H9 (cell line): ENCODE measurements at places on chromosomes 1 and 21. TPM values are rescaled to one million over a fixed set of nuclear protein-coding genes. Genes with fewer than 3 reads are reported as not detected.

The ENSA gene
- 212 and 218 TPM in 2 replicates for total RNA-seq

The MPZ gene
- total RNA-seq = 2.7 and 3.6 TPM in 2 replicates

GRCh38 chr1:220457957-220458609 is 69.9 kb upstream of the MARK1 start:
- no peaks in the 10 kb centered on the region for H3K4me1 ChIP-seq
- H3K36me3 ChIP-seq = no peaks in the 10 kb centered on the region
- no peaks in the 10 kb centered on the region for H3K27me3 ChIP-seq
- no peak overlapping the region for H3K4me3 ChIP-seq
- H3K27ac ChIP-seq = no peak overlapping the region

DNA sequence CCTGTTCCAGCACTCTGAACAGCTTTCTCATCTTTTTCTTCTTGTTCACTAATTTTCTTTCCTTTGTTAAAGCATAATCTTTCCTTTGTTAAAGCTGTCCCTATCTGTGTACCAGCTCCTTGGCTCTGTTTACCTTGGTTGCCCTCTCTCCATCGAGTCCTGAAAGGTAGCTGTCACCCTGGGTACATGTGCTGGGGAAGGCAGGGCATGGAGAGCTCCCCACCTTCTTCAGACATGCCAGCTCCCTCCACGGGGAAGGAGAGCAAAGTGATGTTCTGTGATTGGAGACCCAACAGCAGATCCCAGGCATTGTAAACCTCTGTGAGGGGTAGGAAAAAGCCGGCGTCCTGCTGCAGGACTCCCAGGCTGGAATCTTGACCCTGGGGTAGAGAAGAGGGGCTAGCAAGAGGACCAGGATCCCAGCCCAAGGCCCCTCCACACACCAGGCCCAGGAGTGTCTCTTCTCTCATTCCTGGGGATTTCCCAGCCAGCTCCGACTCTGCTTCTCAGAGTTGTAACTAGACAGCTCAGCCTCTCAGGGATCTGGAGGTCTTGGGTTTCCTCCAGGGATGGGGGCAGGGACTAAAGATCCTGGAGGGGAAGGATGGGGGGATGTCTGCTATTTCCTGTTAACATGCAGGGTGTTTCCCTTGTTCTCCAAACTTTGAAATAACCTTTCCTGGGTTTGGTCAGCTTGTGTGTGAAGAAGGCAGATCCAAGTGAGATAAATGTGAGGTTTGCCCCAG is 34.4 kb downstream of the TMCC2 start:
- no peaks in the 10 kb centered on the region for H3K36me3 ChIP-seq
- H3K27me3 ChIP-seq = no peaks in the 10 kb centered on the region
- no peak overlapping the region for H3K27ac ChIP-seq
- DNase-seq = no peak

DNA sequence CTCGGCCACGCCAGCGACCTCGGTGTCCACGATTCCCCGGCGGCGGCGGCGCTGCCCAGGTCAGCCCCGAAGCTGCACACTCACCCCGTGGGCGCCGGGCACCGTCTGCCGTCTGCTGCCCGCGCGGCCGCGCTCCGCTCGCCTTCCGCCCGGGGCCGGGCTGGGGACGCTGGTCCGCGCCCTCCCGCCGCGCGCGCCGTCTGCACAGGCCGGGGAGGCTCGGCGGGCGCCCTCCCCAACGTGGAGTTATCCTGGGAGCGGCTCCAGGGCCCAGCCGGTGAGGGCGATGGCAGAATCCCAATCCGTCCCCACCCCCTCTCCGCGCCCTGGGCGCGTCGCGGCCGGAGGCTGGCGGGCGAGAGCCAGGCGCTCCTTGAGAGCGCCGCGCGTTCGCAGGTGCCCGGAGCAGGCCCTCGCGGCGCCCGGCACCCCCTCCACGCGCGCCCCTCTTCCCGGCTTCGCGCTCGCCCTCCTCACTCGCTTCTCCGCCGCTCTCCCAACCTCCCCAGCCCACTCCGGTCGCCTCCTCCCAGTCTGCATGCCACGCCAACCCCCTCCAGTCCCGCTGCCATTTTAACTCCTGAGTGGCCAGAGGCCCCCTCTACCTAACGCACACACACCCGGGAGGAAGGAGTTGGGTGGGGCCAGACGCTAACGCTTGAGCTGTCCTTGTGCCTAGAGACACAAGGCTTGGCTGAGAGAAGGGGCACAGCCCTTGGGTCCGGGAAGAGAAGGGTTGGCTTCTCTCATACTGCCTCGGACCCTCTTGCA is at the start of gene LRRN2:
TSS of gene LRRN2 (minus strand) at position 503 of the 771 bp plus-strand sequence. CDS start 65,746 bp downstream, outside the sequence.
- H3K36me3 ChIP-seq = 0 out of 3 replicates have a peak, but pooled peaks cover 1% of the 10 kb centered on the region
- no peak within 1 kb of the TSS for H3K27ac ChIP-seq
- peak; percentile 44 for DNase-seq
- peaks cover 14% of the 10 kb centered on the region; the same call in 1 of the 2 replicates for H3K27me3 ChIP-seq

- no peaks in the 10 kb centered on the region for H3K4me1 ChIP-seq
- no peak for DNase-seq
- H3K4me3 ChIP-seq = no peak overlapping the region
- H3K27ac ChIP-seq = no peak overlapping the region
- no peaks in the 10 kb centered on the region for H3K36me3 ChIP-seq
- H3K27me3 ChIP-seq = no peaks in the 10 kb centered on the region
Observed at GRCh38 chr1:37922767-37923550, 23.9 kb downstream of the INPP5B start.

- H3K4me1 ChIP-seq = peaks cover 7% of the 10 kb centered on the region; the same call in 1 of the 2 replicates
- no peak overlapping the region for H3K27ac ChIP-seq
- H3K4me3 ChIP-seq = no peak overlapping the region
- no peaks in the 10 kb centered on the region for H3K27me3 ChIP-seq
- no peaks in the 10 kb centered on the region; the same call in 1 of the 2 replicates for H3K36me3 ChIP-seq
Observed at GRCh38 chr1:39266269-39266668, 61.8 kb downstream of the MACF1 start.

DNA sequence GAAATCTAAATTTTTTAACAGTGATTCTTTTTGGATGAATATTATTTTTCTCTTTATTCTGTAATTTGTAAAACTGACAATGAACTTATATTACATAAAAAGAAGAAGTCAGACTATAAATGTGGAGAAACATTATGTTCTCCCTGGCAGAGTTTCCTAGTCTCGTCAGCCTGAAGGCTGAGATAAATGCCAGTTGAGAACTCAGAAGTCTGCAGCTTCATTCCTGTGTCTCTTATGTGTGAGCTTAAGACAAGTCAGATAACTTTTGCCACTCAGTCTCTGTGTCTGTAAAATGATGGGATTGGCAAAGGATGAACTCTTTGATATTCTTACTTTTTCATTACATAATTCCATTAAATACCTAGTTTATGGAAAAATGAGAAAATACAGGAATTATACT is 568.8 kb upstream of the ZRANB2 start:
- H3K36me3 ChIP-seq = no peaks in the 10 kb centered on the region
- no peak overlapping the region for H3K27ac ChIP-seq
- no peaks in the 10 kb centered on the region for H3K27me3 ChIP-seq
- DNase-seq = no peak
- no peak overlapping the region for H3K4me3 ChIP-seq

DNA sequence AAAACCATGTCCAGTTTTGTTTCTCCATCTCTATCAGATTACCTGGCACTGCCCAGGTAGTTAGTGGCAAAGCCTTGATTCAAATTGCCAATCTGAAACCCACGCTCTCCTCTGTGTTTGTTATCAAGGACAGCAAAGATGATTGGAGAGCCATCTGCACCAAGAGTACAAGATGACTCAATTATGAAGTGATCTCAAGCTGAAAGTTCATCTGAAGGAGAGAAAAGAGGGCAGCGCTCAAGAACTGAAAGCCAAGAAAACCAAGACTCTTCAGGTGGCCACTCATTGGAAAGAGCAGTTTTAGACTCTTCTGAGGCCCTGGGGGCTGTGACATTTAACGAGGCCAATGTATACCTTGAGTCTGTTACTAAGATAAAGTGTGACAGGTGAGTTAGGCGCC is 13.8 kb downstream of the RXRG start:
- H3K36me3 ChIP-seq = no peaks in the 10 kb centered on the region
- H3K27ac ChIP-seq = no peak overlapping the region
- no peak for DNase-seq

- H3K27me3 ChIP-seq = no peaks in the 10 kb centered on the region
- peak overlapping the region; percentile 75 for H3K4me3 ChIP-seq
- H3K4me1 ChIP-seq = peaks cover 17% of the 10 kb centered on the region
- H3K36me3 ChIP-seq = peaks cover 18% of the 10 kb centered on the region
- peak; percentile 80 for DNase-seq
Observed at GRCh38 chr1:83692524-83693381, 306.2 kb downstream of the TTLL7 start.

GRCh38 chr1:64393790-64394189 is 76.1 kb upstream of the CACHD1 start:
- no peaks in the 10 kb centered on the region; the same call in 1 of the 2 replicates for H3K4me1 ChIP-seq
- no peak overlapping the region for H3K27ac ChIP-seq
